NCI-H526 (cell line): ENCODE measurements at places on chromosomes 12 and 14.
A peak's percentile ranks its signal among the peaks of the same experiment; 100 is the strongest.

DNA sequence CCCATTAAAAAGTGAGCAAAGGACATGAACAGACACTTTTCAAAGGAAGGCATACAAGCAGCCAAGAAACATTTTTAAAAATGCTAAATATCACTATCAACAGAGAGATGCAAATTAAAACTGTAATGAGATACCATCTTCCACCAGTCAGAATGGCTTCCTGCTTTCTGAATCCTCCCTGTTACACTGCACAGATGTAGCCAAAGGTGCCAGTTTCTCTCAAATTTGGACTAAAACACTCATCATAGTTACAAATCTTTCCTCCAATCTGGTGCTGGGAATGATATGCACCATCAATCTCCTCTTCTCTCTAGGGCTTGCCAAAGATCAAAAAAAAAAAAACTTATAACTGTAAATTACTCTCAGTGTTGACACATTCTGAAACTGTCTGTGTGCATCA is 311.8 kb upstream of the CLEC14A start:
- peak; percentile 37 for DNase-seq

DNA sequence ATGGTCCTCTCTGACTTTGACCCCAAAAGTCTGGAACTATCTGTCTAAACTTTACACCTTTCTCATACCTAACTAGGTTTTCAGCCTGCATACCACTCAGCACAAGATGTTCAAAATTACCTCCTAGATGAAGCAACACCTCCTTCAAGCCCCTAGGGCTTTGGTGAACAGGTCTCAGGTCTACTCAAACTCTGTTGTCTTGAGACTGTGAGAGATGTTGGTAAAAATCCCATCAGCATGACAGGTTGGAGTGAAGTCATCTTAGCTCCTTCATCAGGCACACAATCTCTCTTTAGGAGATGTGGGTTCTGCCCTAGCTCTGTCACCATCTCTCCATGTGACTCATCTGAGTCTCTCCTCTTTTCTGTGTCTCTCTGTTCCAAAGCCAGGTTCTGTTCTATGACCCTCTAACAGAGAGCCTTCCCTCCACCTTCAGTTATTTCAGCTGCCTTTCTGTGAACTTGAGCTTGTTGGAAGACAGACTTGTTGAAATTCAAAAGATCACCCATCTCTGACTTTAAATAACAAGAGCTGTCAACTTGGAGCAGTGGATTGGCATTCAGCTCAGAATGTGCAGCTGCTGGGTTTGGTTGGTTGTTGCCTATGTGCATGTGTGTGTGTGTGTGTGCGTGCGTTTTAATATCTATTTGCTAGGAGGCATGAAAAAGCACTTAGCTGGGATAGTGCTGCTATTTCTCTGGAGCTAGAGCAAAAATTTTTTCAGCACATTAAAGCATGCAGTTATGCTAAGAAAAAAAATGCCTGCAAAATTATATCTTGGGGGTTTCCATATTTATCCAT is 130.7 kb downstream of the CRACR2A start:
- no peak for DNase-seq

- no peak for DNase-seq
Measured at GRCh38 chr14:22561661-22562579, 27.1 kb downstream of the DAD1 start.

GRCh38 chr14:105901226-105901625 is 374.8 kb downstream of the TMEM121 start:
- DNase-seq, result no peak

- DNase-seq, result no peak
Measured at GRCh38 chr12:42240131-42240750, 2.2 kb upstream of the YAF2 start.

- DNase-seq, result peak; percentile 61
Measured at GRCh38 chr12:130826151-130826801, 12.8 kb downstream of the STX2 start.

DNA sequence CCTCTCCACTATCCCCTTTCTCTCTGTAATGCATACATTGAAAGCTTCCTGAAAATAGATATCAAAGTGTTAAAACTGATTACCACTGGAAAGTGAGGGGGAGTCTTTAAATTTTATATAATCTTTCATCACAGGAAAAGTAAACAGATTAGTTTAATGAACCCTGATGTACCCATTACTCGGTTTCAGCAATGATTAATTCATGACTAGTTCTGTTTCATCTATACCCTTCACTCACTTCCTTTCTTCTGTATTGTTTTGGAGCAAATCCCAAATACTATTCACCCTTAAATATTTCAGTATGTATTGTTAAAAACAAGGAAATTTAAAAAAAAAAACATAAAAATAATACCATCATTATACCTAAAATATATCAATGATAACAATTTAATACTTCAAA is 67.3 kb upstream of the TMCC3 start:
- no peak for DNase-seq

DNA sequence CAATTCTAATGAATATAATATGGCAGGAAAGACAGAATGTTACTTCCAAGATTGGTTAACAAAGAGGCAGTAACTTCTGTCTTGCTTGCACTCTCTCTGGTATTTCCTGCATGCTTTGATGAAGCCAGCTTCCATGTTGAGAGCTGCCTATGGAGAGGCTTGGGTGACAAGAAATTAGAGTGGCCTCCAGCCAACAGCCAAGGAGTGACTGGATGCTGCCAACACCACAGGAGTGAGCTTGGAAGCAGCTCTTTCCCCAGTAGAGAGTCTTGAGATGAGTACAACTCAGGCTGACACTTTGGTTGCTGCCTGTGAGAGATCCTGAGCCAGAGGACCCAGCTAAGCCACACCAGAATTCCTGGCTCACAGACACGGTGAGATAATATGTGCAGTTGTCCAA is 183.1 kb downstream of the RMST start:
- no peak for DNase-seq

DNA sequence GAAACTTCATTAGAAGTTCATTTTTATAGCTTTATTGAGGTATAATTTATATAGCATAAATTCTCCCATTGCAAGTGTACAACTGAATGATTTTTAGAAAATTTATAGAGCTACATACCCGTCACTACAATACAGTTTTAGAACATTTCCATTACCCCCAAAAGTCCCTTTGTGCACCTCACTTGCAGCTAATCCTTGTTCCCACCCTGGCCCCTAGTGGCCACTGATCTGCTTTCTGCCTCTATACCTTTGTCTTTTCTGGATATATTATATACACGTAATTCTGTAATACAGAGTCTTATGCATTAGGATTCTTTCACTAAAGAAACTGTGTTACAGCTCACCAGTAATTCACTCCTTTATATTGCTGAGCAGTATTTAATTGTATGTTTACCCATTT is 145.1 kb upstream of the DIO2 start:
- peak; percentile 33 for DNase-seq

DNA sequence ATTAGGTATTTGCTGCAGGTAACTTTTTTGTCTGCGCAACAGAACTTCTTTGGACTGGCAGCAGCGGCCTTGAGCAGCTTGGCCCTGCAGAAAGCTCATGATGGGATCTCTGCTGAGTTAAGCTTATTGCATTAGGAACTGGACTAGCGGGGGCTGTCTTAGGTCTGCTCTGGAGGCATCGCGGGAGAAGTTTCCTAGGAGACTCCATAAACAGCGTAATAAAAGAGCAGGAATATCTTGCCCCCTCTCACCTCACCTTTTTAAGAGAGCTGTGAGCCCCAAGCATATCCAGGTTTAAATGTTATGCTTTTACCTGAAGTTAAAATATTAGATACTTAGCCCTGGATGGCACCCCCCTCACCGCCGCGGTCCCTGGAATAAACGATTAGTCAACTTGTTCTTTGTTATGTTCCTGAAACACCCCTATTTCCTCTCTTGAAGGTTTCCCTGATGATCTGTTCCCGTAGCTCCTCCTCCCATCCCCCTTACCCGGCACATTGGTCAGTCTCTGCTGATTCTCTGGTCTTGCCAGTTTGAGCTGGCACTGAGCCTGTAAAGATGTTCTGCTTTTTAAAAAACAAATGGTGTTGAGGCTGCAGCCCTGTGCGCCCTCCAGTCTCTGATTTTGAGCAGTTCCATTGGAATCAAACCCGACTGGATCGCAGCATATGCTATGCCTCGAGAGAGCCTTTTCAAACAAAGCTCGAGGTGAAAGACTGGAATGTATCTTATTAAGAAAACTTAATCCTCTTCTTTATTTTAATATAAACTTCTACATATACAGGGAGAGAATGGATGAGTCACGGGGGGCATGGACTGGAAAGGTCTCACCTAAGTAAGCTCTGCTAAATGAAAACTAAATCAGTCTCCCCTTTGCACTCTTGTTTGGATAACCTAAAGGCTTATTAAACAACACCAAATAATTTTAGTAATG is 1.9 kb downstream of the MLXIP start:
- DNase-seq, result peak; percentile 58

GRCh38 chr14:97706819-97707218 is 909.6 kb downstream of the VRK1 start:
- no peak for DNase-seq

DNA sequence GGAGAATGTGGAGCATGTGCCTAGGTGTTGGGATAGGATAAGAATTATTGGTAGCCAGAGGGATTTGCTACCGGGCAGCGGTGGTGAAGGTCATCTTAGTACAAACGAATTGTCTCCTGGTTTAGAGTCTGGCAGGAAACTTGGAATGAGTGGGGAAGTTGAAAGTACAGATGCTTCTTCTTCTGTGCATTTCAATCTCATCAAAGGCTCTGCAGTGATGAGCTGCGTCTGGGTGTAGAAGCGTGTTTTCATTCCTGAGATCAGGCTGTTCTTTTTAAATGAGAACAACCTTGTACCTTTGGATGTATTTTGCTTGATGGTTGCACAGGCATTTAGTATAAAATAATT is 2.1 kb downstream of the WNK1 start:
- peak; percentile 32 for DNase-seq

GRCh38 chr14:101776344-101776743 is 14.8 kb downstream of the PPP2R5C start:
- no peak for DNase-seq

DNA sequence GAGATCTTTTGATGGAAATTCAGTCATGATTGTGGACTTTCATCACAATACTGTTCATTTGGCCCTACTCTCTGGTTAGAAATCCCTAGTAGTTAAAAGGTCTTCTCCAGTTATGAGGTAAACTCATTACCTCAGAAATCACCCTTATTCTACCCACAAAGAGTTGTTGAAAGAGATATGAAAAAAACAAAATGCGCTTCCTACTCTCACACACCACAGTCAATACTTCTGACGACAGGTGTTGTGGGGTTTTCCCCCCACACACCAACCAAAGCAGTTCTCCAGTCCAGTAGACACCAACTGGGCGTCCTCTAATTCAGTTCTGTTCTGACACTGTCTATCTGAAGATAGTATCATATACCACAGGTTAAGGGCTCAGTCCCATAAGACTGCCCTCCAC is 54.9 kb downstream of the TRMT5 start:
- no peak for DNase-seq

GRCh38 chr14:51677266-51677665 is 25.6 kb downstream of the FRMD6 start:
- DNase-seq, result no peak

- DNase-seq, result no peak
Measured at GRCh38 chr12:15407025-15407424, 84.7 kb downstream of the PTPRO start.

GRCh38 chr14:50340963-50341362 is 28.8 kb downstream of the DMAC2L start:
- DNase-seq, result no peak

DNA sequence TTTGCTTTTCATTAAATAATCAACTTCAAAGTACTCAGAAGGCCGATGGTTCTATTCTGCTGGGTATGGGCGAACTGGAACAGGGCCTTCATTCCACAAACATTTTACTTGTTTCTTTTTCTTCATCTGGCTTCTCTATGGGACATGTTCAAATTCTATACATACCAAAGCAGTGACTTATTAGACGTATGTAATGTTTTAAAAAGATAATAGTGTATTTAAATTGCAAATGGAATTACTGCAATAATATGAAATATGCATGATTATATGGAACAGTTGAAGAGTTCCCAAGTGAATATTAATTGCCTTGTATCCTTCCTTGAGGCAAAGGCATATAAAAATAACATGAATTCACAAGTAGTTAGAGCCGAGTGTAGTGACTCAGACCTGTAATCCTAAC is 75.5 kb downstream of the FAR2 start:
- no peak for DNase-seq

GRCh38 chr12:88932457-88932856 is 352.2 kb upstream of the KITLG start:
- no peak for DNase-seq

DNA sequence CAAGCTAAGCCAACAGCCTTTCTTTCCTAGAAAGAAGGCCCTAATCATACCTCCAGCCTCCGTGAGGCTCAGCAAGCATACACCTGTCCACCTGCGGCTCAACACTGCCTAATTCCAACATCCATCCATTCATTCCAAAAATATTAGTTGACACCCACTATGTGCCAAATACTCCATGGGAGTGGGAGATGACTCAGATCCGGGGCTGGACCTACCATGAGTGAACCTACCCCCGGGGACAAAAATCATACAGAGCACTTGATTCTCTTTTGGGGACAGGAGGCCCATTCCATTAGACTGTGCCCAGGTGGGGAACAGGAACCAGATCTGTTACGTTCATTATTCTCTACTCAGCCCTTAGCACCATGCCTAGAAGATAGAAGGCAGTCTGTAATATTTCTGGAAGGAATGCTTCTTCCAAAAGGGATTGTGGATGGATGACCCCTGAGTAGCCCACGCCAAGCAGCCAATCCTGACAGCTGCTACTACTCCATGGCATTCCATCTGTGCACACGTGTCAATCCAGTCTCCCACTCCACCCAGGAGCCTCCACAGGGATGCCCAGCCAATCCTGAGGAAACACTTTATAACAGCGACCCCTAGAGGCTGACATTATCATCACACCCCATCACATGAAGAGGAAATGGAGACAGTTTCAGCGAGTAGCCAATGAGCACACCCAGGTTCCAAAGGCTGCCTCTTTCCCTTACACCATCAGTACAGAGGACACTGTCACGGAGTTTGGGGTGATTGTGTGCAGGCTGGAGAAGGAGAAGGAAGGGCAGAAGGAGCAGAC is 170.7 kb downstream of the ESRRB start:
- peak; percentile 29 for DNase-seq

DNA sequence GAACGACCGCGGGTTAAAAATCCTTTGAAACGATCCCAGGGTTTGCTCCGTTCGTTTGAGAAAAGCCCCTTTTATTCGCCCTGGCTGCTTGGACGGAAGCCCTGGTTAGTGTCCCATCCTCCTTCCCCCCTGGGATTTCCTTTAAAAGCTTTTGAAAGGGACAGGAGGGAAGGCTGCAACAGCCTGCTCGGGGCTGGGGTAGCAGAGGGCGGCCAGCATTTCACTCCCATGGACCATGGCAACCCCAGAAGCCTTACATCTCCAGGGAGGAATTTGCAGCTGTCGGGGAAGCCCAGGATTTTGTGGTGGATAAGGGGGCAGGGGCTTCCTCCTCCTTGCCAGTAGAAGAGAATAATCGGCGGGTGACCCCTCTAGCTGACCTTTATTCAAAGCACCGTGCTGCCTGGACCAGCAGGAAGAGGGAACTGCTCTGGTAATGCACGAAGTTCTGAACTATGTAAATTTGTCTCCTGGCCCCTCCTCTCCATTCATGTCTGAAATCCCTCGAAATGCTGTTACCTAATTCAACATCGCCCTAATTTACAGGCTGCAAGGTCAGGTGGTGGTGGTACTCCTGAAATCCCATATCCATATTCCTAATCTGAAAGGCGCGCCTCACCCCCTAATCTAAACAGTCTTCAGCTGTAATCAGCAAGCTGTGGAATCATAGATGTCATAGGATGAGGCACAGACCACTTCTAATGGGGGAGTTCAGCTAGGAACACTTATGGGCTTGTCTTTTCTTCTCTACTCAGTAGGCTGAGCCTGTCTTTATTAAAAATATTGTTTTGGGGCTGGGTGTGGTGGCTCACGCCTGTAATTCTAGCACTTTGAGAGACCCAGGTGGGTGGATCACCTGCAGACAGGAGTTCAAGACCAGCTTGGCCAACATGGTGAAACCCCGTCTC is 1.0 kb upstream of the CLIP1 start:
- peak; percentile 53 for DNase-seq

- DNase-seq, result no peak
Measured at GRCh38 chr12:62732861-62733427, 202.0 kb downstream of the PPM1H start.
